ENCODE measurements at places on chromosomes 12 and 14.

- no peak for DNase-seq
Measured at GRCh38 chr12:63841571-63841970, 2.9 kb upstream of the SRGAP1 start.

DNA sequence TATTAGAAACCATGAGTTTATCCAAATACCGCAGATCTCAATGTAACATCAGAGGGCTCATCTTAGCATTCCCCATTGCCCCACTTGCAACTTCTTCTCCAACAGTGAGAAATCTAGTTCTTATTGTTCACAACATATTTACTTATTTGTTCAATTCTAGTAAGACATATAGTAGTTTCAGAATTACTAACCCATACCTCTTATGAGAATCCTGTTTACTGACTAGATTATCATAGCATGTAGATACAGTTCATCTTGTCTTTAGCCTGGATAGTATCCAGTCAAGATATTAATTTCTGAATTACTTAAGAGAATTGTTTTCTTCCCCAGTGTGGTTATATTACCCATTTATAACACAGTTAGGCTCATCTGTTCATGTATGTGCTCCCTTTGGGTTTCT, 80.6 kb downstream of the NIN start:
- no peak for DNase-seq

- no peak for DNase-seq
Measured at GRCh38 chr14:35932659-35933159, 106.6 kb downstream of the BRMS1L start.

GRCh38 chr12:124411281-124411878, 116.5 kb downstream of the RFLNA start:
- DNase-seq, result no peak

GRCh38 chr12:20865873-20866272, 55.4 kb downstream of the SLCO1B3 start:
- no peak for DNase-seq

DNA sequence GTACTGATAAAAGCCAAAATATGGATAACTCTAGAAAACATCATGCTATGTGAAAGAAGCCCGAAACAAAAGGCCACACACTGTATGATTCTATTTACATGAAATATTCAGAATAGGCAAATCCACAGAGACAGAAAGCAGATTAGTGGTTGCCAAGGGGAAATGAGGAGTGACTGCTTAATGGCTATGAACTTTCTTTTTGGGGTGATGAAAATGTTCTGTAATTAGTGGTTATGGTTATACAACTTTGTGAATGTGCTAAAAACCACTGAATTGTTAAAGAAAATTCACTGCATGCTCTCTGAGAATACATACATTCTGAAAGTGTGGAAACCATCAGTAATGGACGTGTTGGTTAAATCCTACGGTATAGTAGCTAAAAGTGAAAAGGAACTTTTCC, 39.9 kb upstream of the STON2 start:
- no peak for DNase-seq

DNA sequence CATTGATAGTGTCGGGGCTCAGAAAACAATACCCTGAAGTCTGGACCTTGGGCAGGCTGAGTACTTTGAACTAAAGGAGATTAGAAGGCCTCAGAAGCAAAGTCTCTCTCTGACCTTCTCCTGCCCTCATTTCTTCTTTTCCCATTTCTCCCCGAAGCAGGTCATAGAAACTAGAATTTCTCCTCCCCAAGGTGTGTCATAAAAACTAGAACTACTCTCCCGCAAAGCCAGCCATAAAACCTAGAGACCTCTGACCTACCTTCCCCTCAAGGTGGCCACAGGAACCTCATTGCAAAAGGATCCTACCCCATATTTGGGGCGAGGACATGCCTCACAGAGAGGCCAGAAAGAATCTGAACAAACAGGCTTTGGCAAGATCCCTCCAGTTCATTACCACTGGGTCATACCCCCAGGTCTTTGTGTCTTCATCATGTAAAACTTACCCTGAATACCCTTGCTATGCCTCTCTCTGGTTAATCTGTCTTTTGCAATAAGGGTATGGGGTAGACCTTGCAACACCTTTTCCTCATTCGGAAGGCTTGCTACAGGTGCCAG, 64.7 kb upstream of the ZFP36L1 start:
- no peak for DNase-seq

GRCh38 chr12:65924716-65925115, 100.4 kb downstream of the HMGA2 start:
- DNase-seq, result no peak

GRCh38 chr12:121637231-121637914, 11.0 kb downstream of the ORAI1 start:
- DNase-seq, result peak; percentile 88

- no peak for DNase-seq
Measured at GRCh38 chr12:24510581-24511125, 438.2 kb downstream of the BCAT1 start.

- DNase-seq, result no peak
Measured at GRCh38 chr12:85798122-85798521, 38.1 kb downstream of the RASSF9 start.

- no peak for DNase-seq
Measured at GRCh38 chr14:105139831-105140239, 28.7 kb downstream of the JAG2 start.

- peak; percentile 20 for DNase-seq
Measured at GRCh38 chr12:3728686-3729085, 24.2 kb downstream of the CRACR2A start.

GRCh38 chr14:55585854-55586253, 5.8 kb downstream of the KTN1 start:
- DNase-seq, result no peak

- DNase-seq, result no peak
Measured at GRCh38 chr14:61149896-61150295, 131.2 kb downstream of the TMEM30B start.

DNA sequence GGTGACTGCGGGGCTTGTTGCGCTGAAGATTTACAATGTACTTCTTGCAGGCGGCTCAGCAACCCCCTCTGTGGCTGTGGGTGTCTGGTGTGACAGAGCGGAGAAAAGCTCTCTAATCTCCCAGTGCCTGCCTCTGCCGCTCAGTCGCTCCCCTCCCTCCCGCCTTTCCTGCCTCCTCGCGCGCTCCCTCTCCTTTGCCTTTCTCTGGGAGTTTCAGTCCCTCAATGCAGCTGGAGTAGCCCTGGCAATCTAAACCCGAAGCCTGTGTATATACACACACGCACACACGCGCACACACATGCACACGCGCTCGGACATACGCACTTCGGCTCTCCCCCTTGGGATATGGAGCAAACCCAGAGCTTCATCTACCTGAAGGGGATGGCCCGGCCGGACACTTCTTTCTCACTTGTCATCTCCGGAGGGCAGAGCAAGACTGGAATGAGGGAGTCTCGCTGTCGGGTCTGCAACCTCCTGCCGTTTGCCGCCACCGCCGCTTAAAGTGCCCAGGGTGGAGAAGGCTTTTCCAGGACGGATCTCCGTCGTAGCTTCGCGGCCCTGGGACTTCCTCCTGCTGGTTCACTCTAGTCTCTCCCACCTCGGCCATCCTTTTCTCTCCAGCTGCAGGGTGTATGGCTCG, 599 bp upstream of the TRHDE start:
- no peak for DNase-seq

- no peak for DNase-seq
Measured at GRCh38 chr12:76946446-76946845, 67.6 kb upstream of the CSRP2 start.

GRCh38 chr14:31377433-31377832, 42.9 kb downstream of the HEATR5A start:
- no peak for DNase-seq

DNA sequence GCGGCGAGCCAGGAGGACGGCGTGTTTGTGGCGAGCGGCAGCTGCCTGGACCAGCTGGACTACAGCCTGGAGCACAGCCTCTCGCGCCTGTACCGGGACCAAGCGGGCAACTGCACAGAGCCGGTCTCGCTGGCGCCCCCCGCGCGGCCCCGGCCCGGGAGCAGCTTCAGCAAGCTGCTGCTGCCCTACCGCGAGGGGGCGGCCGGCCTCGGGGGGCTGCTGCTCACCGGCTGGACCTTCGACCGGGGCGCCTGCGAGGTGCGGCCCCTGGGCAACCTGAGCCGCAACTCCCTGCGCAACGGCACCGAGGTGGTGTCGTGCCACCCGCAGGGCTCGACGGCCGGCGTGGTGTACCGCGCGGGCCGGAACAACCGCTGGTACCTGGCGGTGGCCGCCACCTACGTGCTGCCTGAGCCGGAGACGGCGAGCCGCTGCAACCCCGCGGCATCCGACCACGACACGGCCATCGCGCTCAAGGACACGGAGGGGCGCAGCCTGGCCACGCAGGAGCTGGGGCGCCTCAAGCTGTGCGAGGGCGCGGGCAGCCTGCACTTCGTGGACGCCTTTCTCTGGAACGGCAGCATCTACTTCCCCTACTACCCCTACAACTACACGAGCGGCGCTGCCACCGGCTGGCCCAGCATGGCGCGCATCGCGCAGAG, 873 bp downstream of the PLXNC1 start:
- DNase-seq, result peak; percentile 79

All from Peyer's patch (tissue), 4 donors.